ENCODE measurements at places on chromosomes 2 and 18. TPM values are rescaled to one million over a fixed set of nuclear protein-coding genes. Genes with fewer than 3 reads are reported as not detected.

The WDPCP gene
- total RNA-seq: 3.6 TPM

The TFCP2L1 gene
- total RNA-seq: 29.7 TPM

The LIPT1 gene
- total RNA-seq: 2.9 TPM

The AFF3 gene
- 0.02 TPM for total RNA-seq

The MAT2A gene
- total RNA-seq: 610 TPM

The IGFBP2 gene
- 94.5 TPM for total RNA-seq

The LONRF2 gene
- 1.7 TPM for total RNA-seq

The TMEM247 gene
- not detected for total RNA-seq

The PLGLB1 gene
- 0.44 TPM for total RNA-seq

The CYRIA gene
- total RNA-seq: 0.72 TPM

The BBS5 gene
- 5.2 TPM for total RNA-seq

The ZNF638 gene
- 69.1 TPM for total RNA-seq

The PLCL1 gene
- not detected for total RNA-seq

The CGREF1 gene
- total RNA-seq: 7.4 TPM

The FEV gene
- total RNA-seq: not detected

The SERPINB11 gene
- 0.03 TPM for total RNA-seq

All from A549 treated with AZD2906 at 1 μM for 4 hours (cell line).